ENCODE measurements at places on chromosomes 5 and 9.

- no peak for DNase-seq
Observed at GRCh38 chr5:158514319-158514985, 585.3 kb downstream of the EBF1 start.

DNA sequence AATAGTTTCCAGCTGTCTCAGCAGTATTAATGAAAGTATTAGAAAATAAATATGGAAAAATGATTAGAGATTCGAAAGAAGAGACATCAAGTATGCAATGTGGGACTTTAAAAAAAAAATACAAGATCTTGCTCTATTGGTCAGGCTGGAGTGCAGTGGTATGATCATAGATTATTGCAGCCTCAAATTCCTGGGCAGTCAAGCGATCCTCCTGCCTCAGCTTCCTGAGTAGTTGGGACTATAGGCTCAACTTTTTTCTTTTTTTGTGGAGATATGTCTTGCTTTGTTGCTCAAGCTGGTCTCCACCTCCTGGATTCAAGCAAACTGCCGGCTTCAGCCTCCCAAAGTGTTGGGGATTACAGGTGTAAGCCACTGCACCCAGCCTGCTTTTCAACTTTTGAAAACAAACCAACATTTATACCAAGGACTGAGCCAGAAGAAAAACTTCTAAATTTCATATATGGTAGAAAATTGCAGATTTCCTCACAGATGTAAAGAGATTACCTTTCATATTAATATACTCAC lies 323.1 kb downstream of the ADGRV1 start:
- DNase-seq = no peak

GRCh38 chr9:122119721-122120120 lies 26.6 kb upstream of the TTLL11 start:
- no peak for DNase-seq

DNA sequence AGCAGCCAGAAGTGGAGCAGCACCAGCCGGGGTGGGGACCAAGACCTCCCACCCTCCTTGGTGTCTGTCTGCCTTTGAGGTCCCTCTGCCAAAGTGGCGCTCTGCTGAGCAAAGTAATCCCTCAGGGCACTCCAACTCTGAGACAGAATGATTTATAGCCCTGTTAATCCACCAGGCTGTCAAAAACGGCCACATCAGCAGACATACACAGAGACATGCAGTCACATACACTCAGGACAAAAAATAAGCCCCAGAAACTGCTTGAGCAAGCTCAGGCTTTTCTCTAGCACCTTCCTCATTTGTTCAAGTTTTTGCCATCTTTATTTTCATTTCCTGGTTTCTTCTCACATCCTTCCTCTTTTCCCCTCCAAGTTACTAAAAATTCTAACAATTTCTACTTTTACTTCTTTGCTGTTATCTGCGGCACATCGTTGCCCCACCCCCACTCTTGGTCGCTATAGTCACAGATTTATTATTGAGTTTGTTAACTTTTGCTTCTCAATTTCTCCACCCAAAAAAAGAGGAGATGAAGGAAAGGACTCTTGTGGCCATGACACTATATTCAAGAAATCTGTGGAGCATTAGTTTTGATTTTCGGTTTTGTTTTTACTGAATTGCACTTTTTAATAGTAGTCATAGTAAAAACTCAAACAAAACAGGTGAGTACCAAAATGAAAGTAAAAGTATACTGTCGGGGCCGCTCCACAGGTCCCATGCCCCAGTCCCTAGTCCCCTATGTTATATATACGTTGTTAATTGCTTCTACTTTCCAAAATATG lies 17.4 kb upstream of the ADRB2 start:
- peak; percentile 45 for DNase-seq

Measured in stimulated activated naive CD8-positive, alpha-beta T cell treated with anti-CD3 and anti-CD28 coated beads, Interleukin-15, Interleukin-2, amounts not matched to agents 100 U/mL and 50 U/mL, for 24 hours (primary cell).